ENCODE measurements at places on chromosomes 3 and 15. TPM values are rescaled to one million over a fixed set of nuclear protein-coding genes. Genes with fewer than 3 reads are reported as not detected.
A peak's percentile ranks its signal among the peaks of the same experiment; 100 is the strongest.

DNA sequence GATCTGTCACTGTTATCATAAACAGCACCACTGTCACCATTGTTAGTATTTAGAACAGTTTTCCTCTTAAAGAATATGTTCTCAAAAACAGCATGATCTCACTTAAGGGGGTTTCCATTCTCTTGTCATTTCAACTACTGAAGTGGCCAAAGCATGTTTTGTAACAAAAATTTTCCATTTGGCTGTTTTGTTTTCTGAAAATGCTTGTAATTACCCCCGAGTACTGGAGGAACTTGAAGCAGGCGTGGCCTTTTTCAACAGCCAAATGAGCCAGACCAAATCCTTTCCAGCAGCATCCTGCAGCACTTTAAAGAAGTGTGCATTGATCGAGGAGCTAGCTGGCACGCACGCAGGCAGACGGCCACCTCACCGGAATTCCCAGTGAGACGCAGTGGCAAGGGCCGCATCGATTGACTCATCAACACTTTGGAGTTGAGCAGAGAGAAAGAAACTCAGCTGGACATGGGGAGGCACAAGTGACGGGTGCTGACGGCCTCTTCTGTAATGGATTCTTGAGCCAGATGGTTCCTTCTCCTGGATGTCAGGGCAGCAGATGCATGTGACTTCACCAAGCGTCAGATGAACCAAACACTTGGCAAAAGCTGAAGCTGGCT, 234.3 kb upstream of the IGF1R start:
- no peaks in the 10 kb centered on the region for H3K4me1 ChIP-seq
- H3K27ac ChIP-seq, result no peak overlapping the region
- H3K4me3 ChIP-seq, result no peak overlapping the region
- H3K36me3 ChIP-seq, result no peaks in the 10 kb centered on the region
- H3K27me3 ChIP-seq, result no peaks in the 10 kb centered on the region

- no peak overlapping the region for H3K4me3 ChIP-seq
- H3K27me3 ChIP-seq, result no peaks in the 10 kb centered on the region
- no peaks in the 10 kb centered on the region for H3K36me3 ChIP-seq
- DNase-seq, result no peak
- H3K27ac ChIP-seq, result no peak overlapping the region
Measured at GRCh38 chr3:13066236-13066635, 7.0 kb downstream of the IQSEC1 start.

GRCh38 chr3:168803536-168803935, 707.8 kb upstream of the GOLIM4 start:
- no peaks in the 10 kb centered on the region for H3K27me3 ChIP-seq
- no peaks in the 10 kb centered on the region for H3K4me1 ChIP-seq
- no peak overlapping the region for H3K4me3 ChIP-seq
- H3K36me3 ChIP-seq, result no peaks in the 10 kb centered on the region
- no peak for DNase-seq
- no peak overlapping the region for H3K27ac ChIP-seq

B3GNT5 gene
- 6.0 TPM for total RNA-seq

DNA sequence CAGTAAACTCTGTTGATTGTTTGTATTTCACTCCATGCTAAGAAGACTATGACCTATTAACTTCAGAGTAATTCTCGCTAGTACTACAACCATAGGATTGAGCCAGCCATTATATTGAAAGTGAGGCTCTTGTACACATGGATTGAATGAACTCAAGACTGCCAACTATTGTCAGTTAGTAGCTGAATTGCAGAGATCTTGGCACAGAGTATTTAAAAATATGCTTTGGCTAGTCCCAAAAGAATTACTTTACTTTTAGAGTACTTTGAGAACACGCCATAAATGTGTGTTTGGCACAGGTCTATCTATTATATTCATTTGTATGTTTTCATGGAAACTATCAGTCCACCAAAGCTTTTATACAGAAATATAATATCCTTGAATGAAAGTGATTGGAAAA, 226.7 kb upstream of the DCBLD2 start:
- H3K4me1 ChIP-seq, result no peaks in the 10 kb centered on the region
- no peaks in the 10 kb centered on the region for H3K36me3 ChIP-seq
- H3K27ac ChIP-seq, result no peak overlapping the region
- no peak overlapping the region for H3K4me3 ChIP-seq

- no peaks in the 10 kb centered on the region for H3K36me3 ChIP-seq
- peak; percentile 56 for DNase-seq
- no peaks in the 10 kb centered on the region for H3K4me1 ChIP-seq
- H3K4me3 ChIP-seq, result no peak overlapping the region
Measured at GRCh38 chr3:158659454-158660237, 12.8 kb downstream of the LXN start.

DNA sequence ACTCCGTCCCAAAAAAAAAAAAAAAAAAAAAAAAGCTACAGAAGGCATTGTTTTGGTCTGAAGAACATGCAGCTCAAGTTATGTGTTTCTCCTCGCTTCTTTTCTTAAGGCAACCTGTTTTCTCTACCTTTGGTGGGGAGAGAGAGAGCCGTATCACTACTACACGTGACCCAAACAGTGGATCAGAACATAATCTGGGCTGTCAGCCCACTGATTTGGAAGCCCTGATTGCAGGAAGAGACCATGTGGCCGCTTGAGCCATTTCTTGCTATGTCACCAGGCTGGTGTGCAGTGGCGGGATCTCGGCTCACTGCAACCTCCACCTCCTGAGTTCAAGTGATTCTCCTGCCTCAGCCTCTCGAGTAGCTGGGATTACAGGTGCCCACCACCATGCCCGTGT, 69.8 kb downstream of the ABTB1 start:
- no peak overlapping the region for H3K27ac ChIP-seq
- no peaks in the 10 kb centered on the region for H3K4me1 ChIP-seq
- no peaks in the 10 kb centered on the region for H3K27me3 ChIP-seq
- H3K36me3 ChIP-seq, result no peaks in the 10 kb centered on the region

GRCh38 chr3:140187656-140188221, 252.8 kb downstream of the CLSTN2 start:
- no peak for DNase-seq
- no peaks in the 10 kb centered on the region for H3K27me3 ChIP-seq
- H3K4me3 ChIP-seq, result no peak overlapping the region
- H3K27ac ChIP-seq, result no peak overlapping the region

DNA sequence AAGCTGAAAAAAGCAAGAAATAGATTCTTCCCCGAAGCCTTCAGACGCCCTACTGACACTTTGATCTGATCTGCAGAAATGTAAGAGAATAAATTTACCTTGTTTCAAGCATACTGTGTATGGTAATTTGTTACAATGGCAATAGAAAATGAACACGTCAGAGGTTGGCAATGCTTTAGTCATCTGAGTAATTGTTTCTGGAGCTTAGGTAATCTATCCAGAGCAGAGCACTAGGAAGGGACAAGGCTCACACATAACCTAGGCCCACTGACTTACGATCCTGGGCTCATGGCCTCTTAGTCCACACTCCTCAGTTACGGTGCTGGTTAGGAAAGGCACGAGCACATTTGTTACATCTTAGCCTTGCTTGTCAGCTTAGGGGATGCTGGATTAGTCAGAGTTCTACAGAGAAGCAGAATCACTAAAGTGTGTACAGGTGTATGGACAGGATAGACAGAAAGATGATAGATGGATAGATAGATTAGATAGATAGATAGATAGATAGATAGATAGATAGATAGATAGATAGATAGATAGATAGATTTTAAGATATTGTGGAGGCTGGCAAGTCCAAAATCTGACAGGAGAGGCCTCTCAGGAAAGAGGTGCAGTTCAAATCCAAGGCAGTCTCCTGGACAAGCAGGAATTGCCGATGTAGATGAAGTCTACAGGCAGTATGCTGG, 46.8 kb upstream of the TBC1D23 start:
- H3K27me3 ChIP-seq, result no peaks in the 10 kb centered on the region
- no peak for DNase-seq
- H3K4me3 ChIP-seq, result no peak overlapping the region
- H3K36me3 ChIP-seq, result no peaks in the 10 kb centered on the region
